ENCODE measurements at places on chromosomes 4 and X.

- no peak for DNase-seq
Observed at GRCh38 chr4:10353110-10353509, 104.1 kb downstream of the ZNF518B start.

DNA sequence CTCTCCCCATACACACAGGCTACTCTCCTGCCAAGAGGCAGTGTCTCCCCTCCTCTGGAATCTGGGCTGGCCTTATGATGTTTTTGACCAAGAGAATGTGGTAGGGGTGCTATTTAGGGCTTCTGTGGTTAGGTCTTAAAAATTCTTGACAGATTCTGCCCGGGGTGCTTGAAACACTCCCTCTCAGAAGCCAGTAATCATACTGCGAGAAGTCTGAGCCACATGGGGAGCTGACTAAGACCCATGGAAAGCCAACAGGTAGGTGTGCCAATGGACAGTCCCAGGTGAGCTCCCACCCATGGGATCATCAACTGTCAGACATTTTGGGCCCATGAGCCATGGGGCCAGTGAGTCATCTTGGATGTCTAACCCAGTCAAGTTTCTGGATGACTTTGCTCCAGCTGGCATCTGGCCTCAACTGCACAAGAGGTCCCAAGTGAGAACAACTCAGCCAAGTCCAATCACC is 315.7 kb downstream of the FBXW7 start:
- no peak for DNase-seq

- no peak for DNase-seq
Observed at GRCh38 chr4:116515959-116516358, 569.4 kb downstream of the TRAM1L1 start.

DNA sequence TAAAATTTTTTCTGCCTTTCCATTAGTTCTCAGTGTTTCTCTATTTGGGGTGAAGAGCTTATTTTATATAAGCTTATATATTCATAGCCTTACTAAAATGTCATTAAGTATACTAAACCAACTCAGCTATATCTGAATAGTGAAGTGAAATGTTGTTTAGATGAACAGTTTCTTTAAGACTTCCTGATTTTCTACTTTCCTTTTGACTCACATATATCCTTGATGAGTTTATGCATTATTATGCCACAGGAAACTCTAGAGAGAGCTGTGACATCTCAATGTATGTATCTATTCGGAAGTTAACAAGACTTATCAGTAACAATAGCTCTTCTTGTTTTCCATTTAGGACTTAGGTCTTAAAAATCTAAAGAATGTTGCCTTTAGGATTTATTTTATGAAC is 1491.8 kb upstream of the IGFBP7 start:
- no peak for DNase-seq

- no peak for DNase-seq
Observed at GRCh38 chr4:165711436-165711835, 161.6 kb upstream of the TLL1 start.

DNA sequence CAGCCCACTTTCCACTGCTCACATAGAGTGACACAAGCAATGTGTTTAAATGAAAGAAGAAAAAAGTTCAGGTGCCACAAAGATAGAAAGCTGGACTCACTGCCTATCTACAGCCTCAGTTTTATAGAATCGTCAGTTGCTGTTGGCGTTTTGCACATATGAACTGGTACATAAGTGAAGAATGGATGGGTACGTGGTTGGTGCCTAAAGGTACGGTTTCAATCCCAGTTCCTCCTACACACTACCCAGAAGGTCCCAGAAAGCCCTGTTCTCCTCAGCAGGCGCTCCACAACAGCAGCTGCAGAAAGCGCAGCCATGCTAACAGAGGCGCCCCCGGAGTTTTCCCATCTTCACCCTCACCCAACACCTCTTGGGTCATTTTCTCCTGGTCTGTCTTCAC is 23.6 kb downstream of the CHST7 start:
- DNase-seq = no peak

GRCh38 chr4:151727365-151727764 is 33.4 kb downstream of the GATB start:
- DNase-seq = no peak

GRCh38 chrX:136130931-136131833 is 16.2 kb upstream of the FHL1 start:
- no peak for DNase-seq

GRCh38 chr4:177638871-177639270 is 196.6 kb upstream of the AGA start:
- no peak for DNase-seq

GRCh38 chr4:87912164-87913004 is 63.1 kb upstream of the SPP1 start:
- no peak for DNase-seq

DNA sequence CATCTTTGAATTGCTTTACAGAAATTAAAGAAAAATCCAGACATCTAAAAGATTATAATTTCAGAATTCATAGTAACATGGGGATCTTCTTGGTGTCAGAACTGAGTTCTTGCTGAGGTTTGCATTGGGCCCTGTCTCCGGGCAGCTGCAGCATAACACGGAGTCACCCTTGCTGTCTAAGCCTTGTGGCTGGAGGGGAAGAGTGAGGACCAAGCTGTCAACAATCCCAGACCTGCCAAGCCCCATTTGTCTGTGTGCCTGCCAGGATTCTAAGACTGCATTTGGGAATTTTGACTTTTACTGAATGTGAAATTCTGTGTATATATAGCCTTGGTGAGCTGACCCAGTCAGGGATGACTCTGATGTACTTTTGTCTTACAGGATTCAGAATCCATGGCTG is 25.2 kb upstream of the NAP1L5 start:
- DNase-seq = no peak

- no peak for DNase-seq
Observed at GRCh38 chrX:96987228-96987627, 103.5 kb downstream of the RPA4 start.

DNA sequence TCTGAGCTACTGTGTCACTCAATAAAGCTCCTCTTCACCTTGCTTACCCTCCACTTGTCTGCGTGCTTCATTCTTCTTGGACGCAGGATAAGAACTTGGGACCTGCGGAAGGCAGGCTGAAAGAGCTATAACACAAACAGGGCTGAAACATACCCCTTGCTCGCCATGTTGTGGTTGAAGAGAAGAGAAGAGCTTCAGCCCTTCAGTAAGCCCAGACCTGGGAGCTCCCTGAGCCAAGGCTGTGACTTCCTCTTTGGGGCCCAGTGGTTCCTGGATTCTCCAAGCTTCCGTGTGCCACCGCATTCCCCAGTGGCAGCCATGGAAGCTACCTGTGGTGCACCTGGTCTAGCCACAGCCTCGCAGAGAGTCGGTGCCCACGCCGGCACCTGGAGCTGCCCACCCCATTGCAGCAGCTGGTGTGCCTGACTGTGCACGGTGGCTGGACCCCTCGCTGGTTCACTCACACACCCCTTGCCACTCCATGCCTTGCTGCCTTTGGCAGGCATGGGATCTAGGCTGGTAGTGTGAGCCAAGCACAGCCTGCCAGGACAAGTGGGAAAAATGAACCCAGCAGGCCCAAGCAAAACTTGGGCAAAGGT is 160.6 kb downstream of the EVC2 start:
- no peak for DNase-seq

- DNase-seq = no peak
Observed at GRCh38 chr4:142366769-142367181, 479.3 kb downstream of the INPP4B start.

GRCh38 chr4:56139241-56139827 is 190.6 kb downstream of the CEP135 start:
- DNase-seq = no peak

DNA sequence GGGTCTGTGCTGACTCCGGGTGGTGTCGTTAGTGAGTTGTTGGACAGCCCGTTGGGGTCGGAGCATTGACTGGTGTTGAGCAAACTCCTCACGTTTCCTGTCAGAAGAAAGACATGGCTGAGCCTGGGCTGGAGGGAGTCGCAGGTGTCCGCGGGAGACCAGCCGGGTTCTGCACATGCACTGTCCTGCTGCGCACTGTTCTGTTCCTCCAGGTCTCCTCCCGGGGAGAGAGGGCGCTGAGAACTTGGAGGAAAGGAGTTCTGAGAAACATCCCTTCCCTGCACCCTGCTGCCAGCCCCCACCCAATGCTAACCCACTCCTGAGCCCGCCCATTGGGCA is 1.1 kb downstream of the ZNF141 start:
- DNase-seq = no peak

GRCh38 chr4:80492761-80493160 is 157.2 kb downstream of the CFAP299 start:
- DNase-seq = no peak

DNA sequence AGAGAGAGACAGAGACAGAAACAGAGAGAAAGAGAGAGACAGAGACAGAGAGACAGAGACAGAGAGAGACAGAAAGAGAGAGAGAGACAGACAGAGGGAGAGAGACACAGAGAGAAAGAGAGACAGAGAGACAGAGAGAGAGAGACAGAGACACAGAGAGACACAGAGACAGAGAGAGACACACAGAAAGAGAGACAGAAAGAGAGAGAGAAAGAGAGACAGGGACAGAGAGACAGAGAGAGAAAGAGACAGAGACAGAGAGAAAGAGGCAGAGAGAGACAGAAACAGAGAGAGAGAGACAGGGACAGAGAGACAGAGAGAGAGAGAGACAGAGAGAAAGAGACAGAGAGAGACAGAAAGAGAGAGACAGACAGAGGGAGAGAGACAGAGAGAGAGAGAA is 52.9 kb downstream of the CRLF2 start:
- DNase-seq = no peak

GRCh38 chr4:40204507-40205258 is 7.9 kb downstream of the RHOH start:
- no peak for DNase-seq

DNA sequence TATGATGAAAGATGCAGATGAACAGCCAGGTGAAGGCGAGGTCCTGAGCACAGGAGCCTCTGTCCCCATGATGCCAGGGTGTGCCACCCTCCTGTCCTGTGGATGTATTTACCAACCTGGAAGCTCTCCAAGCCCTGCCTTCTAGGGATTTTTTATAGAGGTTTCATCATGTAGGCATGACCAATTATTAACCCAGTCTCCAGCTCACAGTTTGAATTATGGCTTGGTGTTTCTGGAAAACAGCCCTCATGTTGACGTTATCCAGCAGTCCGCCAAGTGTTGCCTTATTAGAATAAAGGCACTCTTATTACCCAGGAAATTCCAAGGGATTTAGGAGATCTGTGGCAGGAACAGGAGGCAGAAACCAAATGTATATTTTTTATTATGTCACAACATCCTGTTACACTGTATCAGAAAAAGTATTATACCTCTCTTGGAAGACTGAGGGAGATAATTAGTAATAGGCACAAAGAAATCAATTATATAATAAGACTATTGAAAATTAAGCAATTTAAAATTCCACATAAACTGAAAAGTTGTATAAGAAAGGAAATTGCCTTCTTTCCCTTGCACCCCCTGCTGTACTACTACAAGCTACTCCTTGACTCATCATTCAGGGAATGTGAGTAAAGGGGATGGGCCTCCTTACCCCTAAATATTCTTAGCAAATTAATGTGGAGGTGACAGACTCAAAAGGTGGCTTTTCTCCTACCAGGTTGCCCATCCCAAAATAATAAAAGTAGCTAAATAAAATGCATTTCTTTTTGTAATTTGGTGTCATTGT is 129.6 kb downstream of the ZNF330 start:
- DNase-seq = no peak

DNA sequence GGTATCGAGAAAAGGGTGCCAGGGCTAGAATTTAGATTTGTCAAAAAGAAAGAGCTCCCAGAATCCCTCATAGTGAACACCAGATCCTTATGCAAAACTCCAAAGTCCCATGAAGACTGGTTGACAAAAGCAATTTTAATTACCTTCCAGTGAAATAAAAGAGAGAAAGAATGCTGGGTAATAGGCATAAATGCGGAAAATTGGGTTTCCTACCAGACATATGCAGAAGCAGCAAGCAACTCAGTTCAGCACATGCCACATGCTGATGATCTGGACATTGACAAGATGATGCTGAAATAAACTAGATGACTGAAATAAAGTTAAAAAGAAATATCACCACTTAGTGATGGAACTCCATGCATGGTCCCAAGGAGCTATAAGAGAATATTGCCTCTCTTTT is 83.9 kb downstream of the KCNIP4 start:
- no peak for DNase-seq

DNA sequence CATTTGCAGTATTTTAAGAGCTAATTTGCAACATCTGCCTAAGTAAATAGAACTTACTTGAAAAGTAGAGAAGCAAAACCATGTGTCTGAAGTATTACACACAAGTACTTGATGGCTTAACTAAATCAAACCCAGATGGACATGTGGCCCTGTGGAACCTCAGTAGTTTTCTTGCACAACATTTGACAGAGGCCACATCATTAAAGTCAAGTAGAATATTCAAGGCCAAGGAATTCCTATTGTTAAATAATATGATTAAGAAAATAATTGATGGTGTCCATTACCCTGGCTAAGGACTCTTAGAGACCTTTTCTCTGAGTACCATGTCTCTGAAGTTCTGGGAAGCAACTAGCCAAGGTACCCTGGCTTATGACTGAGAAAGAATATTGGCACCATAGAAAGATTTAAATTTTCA is 135.4 kb upstream of the OTUD4 start:
- no peak for DNase-seq

- DNase-seq = no peak
Observed at GRCh38 chr4:79053754-79054153, 114.5 kb upstream of the PAQR3 start.

- no peak for DNase-seq
Observed at GRCh38 chrX:36867143-36867542, 141.0 kb upstream of the FAM47C start.

DNA sequence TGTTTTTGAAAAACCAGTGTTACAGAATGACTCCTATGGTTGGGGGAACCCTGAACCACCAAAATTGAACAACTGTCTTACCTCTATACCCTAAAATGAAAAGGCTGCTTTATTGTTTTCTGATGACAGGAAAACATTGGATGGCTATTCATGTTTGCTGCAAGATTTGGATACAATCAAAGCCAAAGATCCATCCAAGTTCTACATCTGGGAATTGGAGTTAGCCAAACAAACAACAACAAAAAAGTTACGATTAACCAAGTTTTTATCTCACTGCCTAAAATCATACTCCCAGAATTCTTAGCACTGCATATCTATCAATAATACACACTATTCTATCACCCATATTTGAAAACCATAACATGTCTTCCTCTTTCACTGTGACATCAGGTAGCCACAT is 349.7 kb upstream of the SLC7A11 start:
- DNase-seq = no peak

DNA sequence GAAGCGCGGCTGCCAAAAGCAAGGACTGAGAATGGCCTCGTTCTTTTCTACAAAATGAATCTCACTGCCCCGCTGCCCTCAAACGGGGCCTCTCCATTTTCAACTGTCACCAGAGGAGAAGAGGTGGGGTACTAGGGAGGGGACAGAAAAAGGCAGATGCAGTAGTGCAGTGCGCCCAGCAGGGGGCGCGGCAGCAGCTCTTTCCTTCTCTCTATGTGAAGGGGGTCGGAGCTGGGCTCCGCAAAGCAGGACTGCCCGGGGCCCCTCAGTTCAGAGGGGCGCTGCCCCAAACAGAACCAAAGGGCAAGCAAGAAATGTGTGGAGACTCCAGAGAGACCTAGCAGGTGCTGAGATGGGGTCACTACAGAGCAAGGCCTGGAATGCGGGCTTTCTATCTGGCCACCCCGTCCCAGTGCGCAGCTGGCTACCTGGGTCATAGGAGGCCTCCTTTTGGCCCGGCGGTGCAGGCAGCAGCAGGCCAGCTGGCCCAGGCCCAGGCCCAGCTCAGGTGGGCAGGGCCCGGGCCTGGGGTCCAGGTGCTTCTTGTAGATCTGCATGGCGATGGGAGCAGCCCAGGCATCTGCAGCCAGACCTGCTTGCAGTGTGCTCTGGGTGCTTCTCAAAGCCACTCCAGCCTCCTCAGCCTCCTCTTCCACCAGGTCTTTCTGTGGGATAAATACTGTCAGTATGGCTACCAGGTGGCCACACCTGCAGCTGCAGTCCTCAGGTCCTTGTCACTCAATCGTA is 5.9 kb downstream of the IRAK1 start:
- DNase-seq = peak; percentile 58
